ENCODE measurements at places on chromosomes 13 and 19. TPM values are rescaled to one million over a fixed set of nuclear protein-coding genes. Genes with fewer than 3 reads are reported as not detected.

PRTN3 gene
- not detected for total RNA-seq

C5AR2 gene
- total RNA-seq = not detected

HCST gene
- total RNA-seq = not detected

CLEC11A gene
- total RNA-seq = 288 TPM

SHD gene
- total RNA-seq = not detected

OR7A5 gene
- total RNA-seq = not detected

SERP2 gene
- total RNA-seq = 3.4 TPM

KLK4 gene
- not detected for total RNA-seq

FARP1 gene
- total RNA-seq = 14.8 TPM

ELAVL3 gene
- not detected for total RNA-seq

RASL11A gene
- total RNA-seq = 5.8 TPM

ZFP36 gene
- total RNA-seq = 72.9 TPM

WDR88 gene
- total RNA-seq = not detected

OR10H1 gene
- not detected for total RNA-seq

TEX29 gene
- total RNA-seq = not detected

CRYL1 gene
- 16.3 TPM for total RNA-seq

TPP2 gene
- total RNA-seq = 33.1 TPM

PCP2 gene
- not detected for total RNA-seq

LCP1 gene
- 1.4 TPM for total RNA-seq

ZNF709 gene
- total RNA-seq = 1.9 TPM

ITM2B gene
- 788 TPM for total RNA-seq

SELENOV gene
- not detected for total RNA-seq
